Astrocyte (in vitro differentiated cells and primary cell): ENCODE measurements at places on chromosomes 3 and 15. TPM values are rescaled to one million over a fixed set of nuclear protein-coding genes. Genes with fewer than 3 reads are reported as not detected.

Gene CLDND1
- total RNA-seq, result 104 and 109 TPM in 2 replicates

Gene ADCY5
- 1.2 and 1.5 TPM in 2 replicates for total RNA-seq

Gene NECTIN3
- total RNA-seq, result 56.3 and 67.1 TPM in 2 replicates

DNA sequence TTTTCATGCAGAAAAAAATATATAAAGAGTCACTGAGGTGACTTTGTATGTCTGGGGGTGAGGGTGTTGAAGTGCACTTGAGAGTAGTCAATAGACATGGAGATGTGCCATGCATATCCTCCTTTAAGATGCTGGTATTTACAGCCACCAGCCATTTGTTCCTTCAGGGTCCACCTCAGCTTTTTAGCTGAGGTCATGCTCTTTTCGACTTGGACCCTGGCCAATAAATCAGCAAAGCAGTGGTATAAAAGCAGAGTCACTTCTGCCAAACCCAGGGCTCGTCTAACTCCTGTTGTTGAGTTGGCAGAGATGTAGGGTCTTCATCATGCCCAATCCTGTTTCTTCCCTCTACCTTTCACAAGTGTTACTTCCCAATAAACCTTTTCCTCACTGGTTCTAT, 75.1 kb upstream of the OSTN start:
- DNase-seq, result no peak

GRCh38 chr3:37652851-37653250, 208.8 kb upstream of the CTDSPL start:
- DNase-seq, result no peak

GRCh38 chr3:143358793-143359491, 239.4 kb downstream of the CHST2 start:
- DNase-seq, result no peak

DNA sequence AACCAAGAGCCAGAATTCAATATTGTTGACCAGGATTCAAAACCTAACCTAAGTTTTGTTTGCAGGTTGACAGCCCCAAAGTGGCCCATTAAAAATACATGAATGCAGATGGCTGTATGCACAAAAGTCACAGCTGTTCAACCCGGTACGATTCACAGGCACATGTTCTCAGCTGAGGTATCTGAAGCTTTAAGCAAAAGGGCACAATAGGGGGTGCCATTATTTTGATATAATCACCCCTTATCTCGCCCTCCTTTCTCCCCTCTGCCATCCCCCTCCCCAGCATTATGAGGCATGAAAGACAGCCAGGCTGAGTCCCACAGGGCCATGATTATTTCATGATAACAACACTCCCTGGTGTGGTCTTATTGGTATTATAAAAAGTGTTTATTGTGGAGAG, 264.9 kb downstream of the EBLN2 start:
- DNase-seq, result no peak

- DNase-seq, result no peak
Measured at GRCh38 chr15:22884344-22884743, 45.9 kb downstream of the NIPA2 start.

GRCh38 chr15:57665939-57666338, 40.6 kb upstream of the POLR2M start:
- no peak for DNase-seq

GRCh38 chr3:48408823-48409281, 21.0 kb downstream of the PLXNB1 start:
- DNase-seq, result no peak

DNA sequence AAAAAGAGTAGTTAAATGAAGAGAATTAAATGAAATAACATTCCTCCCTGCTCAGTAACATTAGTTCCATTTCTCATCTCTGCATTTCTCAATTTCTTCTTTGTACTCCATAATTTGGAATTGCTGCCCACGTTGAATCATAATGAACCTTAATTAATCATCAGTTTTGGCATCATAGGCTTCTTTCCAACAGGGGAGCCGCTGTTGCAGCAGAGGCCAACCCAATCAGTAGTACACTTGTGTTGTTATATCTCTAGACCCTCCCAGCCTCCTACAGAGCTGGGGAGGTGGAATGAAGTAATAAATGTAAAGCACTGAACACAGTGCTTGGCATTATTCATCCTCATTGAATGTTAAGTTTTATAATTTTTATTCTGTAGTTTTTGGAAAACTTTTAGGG, 240.7 kb downstream of the CHST2 start:
- DNase-seq, result peak; percentile 60

DNA sequence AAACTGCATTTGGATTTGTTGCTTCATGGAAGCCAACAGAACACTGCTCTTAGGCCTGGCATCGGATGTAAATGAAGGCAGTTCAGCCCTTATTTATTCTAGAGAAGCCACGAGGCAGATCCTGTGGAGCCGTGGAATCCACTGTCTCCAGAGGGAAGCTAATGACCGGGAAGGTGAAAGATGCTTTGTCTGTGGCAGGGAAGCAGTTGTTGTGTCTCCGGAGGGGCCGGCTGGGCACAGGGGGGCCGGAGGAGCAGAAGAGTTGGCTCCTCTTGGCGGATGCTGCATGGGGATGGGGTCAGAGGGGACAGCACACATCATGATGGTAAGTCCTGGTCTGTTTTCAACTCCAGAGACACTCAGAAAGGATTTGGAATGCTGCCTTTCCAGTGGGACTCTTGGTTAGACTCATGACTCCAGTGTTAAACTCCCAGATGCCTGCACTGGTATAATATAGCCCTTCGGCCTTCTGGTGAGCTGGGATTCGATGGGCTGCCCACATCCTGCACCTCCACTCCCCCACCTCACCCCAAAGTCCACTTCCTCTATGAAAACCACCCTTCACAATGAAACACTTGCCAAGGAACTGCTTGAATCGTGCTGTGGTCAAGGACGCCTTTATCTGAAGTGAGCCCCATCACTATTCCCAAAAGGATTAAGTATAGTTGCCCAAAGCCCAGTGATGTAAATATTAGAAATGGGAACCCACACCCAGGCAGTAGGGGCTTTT, 33.6 kb downstream of the TPM1 start:
- no peak for DNase-seq

DNA sequence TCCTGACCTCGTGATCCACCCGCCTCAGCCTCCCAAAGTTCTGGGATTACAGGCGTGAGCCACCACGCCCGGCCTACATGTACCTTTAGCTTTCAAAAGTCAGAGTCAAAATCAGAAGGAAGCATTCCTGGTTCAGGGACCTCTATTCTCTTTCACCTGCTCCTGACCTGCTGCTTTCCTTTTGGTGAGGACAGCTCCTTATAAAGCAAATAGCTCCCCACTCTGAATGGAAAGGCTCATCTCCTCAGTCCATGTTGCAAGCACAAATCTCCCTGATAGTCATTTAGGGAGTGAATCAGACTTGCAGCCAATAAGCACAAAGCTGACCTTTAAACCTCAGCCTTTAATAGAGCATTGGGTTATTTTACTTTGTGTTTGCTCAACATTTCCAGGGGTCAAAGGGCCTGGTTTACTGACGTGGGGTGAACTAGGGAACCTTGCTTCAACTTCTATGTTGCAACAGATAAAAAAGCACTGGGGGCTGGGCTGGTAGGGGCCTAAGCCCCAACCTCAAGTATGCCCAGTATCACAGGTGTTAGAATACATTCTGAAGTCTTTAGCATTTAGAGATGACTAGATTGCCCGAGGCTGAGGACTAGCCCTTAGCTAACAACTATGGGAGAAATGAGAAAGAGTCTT, 43.1 kb downstream of the THRB start:
- no peak for DNase-seq
